ENCODE measurements at places on chromosomes 16 and 17. TPM values are rescaled to one million over a fixed set of nuclear protein-coding genes. Genes with fewer than 3 reads are reported as not detected.

DNA sequence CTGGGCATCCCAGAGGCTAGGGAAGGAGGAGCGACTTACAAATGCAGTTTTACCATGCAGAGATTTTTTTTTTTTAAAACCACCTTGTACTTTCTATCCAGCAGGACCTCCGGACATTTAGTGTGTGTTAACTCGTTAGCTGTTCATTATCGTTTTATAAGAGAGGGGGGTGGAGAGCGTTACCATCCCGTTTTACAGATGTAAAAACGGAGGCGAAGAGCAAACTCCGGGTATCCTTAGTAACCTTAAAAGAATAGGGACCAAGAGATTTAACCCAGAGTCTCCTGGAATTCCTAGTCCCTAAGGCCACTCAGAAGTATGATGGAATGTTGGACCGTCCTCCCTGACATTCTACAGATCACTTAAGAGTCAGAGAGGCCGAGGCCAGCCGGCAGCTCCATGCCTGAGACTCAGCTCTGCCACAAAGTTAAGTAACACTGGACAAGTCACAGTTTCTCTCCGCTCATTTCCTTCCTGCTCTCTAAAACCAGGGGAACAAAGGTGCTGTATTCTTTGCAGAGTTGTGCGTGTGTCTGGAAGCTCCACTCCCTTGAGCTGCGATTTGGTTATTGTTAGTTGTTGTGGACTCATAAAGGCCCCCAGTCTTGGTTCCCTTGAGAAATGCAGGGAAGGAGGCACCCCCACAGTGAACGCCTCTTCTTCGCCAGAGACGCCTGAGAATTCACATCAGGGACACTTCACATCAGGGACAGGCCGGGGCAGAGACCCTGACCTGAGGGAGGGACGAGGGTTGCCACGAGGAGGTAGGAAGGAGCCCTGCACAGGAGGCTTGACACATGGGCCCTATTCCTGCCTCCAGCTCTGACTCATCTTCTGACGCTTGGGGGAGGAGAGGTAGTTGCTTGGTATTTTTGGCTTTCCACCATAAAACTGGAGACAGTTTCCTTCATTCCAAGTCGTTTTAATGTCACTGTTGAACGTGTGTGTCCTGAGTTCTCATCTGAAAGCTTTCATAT lies 1.2 kb downstream of the DUSP14 start:
- no peak for DNase-seq

- no peak for DNase-seq
These were observed 604 bp upstream of the ZC3H18 start for GRCh38 chr16:88569614-88569984.

The MEIOB gene
- 0.45 TPM for total RNA-seq

DNA sequence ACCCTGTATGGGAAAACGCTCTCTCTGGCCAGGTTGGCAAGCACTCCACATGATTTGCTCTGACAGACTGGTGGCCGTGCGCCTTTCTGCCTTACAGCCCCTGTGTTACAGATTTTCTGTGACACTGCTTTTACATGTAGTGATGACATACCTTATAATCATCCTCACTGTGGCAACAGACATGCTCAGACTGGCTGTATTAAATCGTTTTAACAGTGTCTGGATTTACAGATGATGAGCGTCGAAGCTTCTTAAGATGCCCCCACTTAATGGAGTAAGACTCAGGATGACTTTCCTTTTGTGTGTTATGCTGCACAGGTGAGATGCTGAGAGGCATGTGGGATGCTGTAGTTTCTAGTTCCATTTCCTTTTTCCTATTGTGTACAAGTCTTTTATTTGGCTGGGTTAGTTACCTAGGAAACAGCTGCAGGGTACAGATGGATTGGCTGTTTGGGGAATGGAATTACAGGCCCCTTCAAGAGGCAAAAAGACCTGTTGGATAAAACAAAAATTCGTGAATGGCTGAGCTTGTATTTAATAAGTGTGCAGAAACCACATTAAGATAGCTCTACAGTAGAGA lies 20.9 kb upstream of the VWA3A start:
- no peak for DNase-seq

DNA sequence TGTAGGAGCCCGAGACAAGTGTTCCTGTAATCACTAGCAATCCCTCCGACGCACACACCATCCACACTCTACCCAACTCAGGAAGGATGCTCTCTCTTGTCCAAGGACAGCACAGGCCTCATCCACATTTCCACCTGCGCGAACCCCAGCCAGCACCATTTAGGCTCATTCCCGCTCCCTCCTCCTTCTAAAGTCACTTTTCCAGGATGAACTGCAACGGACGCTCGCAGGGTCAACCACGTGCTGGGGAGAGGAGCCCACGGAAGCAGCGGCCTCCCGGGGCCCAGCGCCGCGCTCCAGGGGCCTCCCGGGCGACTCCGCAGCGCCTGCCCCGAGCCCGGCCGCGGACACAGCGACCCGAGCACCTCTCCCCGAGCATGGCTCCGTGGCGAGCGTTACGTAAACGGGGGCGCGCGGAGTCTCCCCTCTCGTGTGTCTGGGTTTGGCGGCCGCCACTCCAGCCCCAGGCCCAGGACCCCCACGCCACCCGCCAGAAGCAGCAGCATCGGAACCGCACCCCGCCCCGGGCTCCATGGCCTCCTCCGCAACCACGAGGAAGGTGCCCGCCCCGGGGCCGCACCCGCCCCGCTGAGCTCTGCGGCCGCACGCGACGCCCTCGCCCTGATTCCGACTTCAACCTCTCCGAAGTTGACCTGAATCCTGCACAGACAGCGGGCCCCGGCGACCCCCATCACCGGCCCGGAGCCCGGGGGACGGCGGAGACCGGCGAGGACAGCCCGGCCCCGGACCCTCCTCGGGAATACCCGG lies 668 bp downstream of the USP36 start:
- DNase-seq = peak; percentile 51

- no peak for DNase-seq
These were observed 49.4 kb downstream of the WSB1 start for GRCh38 chr17:27343294-27343693.

The LRRC75A gene
- total RNA-seq = 0.41 TPM

DNA sequence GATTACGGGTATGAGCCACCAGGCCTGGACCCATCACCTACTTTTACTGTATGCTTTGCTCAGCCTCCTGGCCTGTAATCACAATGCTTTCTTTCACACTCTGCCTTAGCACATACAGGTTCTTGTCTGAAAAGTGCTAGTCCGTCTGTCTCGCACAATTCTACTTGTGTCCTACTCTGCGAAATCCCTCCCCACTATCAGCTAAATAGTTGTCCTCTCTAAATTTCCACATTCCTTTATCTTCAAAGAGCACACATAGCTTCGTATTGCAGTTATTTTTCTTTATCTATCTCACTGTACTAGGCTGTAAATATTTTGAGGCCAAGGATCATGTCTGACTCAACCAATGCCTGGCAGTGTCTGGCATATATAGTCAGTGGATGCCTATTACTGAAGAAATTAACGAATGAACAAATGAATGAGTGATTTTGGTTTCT lies 38.5 kb upstream of the ETV4 start:
- DNase-seq = no peak

The ACSM2A gene
- total RNA-seq = not detected

DNA sequence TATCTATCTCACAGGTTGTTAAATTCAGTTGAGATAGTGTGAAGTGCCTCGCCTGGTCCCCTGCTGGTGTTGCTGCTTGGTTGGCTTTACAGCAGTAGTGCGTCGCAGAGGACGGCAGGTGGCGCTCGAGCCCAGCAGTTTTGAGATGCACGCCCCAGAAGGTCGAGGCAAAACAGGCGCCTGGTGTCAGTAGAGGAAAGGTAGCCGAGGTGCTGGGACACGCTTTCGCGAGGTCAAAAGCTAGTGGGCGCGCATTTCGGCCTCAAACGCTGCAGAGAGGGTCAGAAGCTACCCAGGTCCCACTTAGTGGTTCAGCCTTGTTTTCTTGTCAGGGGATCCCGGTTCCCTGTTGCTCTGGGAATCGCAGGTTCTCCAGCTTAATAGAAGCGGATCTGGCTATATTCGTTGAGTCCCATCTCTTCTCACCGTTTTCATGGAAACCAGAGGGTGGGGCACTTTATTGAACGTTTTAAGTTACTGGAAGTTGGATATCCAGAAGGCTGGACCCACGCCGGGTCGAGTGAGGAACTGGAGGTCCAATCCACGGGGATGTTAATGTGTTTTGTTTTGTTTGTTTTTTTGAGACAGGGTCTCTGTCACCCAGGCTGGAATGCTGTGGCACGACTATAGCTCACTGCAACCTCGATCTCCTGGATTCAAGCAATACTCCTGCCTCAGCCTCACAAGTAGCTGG lies 10.3 kb upstream of the ZFP90 start:
- DNase-seq = peak; percentile 85

- DNase-seq = no peak
These were observed 193.4 kb downstream of the FOXL1 start for GRCh38 chr16:86771506-86772460.

- DNase-seq = no peak
These were observed 298.1 kb upstream of the N4BP1 start for GRCh38 chr16:48907906-48908634.

The CMTM1 gene
- 13.1 TPM for total RNA-seq

- DNase-seq = no peak
These were observed 2.4 kb upstream of the SLC47A2 start for GRCh38 chr17:19718613-19719354.
